HuH-7.5 (cell line): ENCODE measurements at places on chromosomes 16 and 17.
A peak's percentile ranks its signal among the peaks of the same experiment; 100 is the strongest.

DNA sequence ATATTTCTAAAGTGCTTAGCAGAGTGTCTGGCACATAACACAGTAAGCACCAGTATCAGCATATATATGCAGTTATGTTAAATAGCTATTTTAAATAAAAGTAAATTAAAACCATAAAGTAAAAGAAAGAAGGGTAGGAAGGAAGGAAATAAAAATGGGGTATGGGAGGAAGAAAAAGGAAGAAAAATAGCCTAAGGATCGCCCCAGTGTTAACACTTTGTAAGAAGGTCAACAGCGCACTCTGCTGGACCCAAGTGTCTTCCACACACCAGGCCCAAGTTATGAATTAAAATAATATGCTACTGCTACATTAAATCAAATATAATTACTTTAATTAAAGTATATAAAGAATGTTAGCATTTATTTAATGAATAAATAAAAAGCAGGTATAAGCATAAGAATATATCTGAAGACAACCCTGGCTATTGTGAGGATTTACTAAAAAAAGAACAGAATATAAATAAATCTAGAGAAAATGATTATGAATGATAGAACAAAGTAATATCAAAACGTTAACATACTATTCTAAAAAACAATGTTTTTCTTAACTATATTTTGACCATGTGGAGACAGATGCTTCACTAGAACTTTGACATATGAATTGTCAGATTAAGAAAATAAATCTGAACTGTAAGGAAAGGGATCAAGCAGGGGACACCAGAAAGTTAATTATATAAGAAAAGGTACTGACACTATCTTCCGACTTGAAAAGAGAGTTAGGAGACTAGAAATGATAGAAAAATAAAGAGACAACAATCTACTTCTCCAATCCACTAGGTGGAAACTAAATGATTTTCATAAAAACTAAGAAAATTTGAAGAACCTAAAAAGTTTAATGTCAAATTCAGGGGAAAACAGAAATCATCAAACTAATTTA lies 25.9 kb downstream of the BRIP1 start:
- peak; percentile 94 for DNase-seq

DNA sequence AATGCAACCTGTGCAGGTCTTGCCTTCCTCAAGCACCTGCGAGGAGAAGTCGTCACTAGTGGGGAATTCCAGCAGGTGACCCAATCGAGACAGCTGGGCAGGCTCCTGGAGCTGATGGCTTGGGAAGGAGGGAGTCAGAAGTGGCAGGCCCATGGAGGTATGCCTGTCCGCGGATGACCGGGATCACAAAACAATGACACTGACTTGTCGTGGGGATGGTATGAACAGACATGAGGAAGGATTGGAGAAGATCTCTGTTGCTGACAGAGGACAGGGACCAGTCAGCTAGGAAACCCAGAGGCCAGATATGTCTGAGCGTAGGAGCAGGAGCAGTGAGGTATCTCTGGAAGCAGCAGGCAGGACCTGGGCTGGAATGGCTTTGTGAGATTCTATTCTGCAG lies 233.3 kb downstream of the SOX9 start:
- DNase-seq: no peak

DNA sequence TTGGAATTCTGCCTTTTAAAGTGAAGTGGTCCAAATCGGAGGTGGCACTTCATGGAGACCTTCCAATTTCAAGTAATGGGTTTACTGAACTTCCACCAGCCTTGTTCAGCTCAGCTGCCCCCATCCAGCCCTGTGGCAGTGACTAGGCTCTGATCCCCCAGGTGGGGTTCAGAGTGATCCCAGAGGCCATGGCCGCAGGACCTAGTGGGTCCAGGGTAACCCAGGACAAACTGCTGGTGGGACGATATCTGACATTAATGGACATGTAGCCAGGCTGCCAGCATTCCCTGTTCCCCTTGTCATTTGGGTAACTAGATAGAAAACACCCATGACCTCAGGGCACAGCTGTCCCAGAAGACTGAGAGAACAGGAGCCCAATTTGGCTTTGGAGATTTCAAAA lies 209.9 kb downstream of the GSG1L start:
- DNase-seq: no peak

DNA sequence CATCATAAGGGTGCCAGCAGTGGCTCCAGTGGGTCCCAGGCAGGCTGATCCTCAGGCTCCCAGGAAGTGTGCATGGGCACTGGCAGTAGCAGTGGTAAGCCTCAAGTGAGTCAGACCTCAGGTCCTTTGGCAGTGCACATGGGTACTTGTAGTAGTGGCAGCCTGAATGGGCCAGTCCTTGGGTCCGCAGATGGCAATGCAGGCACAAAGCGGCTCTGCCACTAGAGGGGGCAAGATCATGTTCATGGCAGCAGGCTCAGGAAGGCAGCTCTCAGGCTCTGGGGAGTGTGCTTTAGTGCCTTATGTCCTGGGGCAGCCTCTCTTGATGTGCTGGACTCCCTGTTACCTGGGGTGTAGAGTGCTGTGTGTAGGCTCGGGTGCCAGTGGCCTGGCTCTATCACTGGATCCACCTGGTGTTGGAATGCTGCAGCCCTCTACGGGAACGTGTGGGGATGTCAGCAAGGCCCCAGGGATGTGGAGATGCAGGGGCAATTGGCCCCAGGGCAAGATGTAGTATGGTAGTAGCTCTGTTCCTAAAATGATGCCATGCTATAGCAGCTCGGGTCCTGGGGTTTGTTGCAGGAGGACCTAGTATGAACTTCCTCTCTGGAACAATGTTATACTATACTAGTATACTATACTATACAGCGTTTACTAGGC lies 11.0 kb downstream of the ACSM3 start:
- DNase-seq: peak; percentile 33

GRCh38 chr16:52812678-52813556 lies 239.8 kb downstream of the CHD9NB start:
- DNase-seq: no peak

- DNase-seq: no peak
These were observed 14.7 kb upstream of the CTCF start for GRCh38 chr16:67547423-67548264.

DNA sequence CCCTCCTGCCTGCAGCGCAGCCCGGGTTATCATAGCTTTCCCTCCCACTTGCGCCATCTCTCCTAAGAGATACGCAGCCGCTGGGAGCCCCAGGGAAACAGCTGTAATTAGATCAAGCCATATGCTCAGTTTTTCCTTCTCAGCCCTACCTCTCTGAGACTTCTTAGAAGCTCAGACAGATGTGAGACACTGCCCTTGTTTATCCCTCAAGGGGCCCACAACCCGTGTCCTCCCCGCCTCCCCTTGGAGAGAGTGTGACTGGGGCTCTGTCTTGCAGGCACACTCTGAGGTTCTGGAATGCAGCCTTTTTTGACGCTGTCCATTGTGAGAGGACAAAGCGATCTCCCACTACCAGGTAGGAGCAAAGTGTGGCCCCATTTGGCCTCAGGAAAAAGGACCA lies 31.2 kb downstream of the CIBAR2 start:
- DNase-seq: no peak

DNA sequence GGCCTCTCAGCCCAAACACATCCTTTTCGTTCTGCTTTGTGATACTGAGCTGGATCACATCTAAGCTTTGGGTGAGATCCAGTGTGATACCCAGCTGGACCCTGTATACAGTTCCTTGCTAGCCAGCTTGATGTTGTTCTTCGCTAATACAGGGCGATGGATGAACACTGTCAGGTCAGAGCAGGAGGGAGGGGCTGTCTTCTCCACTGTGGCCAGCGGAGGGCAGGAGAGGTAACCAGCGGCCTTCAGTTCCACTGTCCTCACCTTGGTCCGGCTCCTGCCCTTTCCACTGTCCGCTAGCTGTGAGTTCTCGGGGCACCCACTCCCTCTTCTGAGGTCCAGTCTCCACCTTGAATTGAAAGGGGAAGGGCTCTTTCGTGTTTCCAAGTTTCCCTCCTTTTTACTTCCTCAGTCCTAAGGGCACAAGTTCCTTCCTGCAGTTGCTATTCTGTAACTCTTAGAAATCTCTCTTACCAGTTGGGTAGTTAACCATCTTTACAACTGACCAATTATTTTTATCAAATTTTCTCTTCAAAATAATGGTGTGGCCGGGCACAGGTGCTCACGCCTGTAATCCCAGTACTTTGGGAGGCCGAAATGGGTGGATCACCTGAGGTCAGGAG lies 3.0 kb upstream of the ZNF213 start:
- no peak for DNase-seq

DNA sequence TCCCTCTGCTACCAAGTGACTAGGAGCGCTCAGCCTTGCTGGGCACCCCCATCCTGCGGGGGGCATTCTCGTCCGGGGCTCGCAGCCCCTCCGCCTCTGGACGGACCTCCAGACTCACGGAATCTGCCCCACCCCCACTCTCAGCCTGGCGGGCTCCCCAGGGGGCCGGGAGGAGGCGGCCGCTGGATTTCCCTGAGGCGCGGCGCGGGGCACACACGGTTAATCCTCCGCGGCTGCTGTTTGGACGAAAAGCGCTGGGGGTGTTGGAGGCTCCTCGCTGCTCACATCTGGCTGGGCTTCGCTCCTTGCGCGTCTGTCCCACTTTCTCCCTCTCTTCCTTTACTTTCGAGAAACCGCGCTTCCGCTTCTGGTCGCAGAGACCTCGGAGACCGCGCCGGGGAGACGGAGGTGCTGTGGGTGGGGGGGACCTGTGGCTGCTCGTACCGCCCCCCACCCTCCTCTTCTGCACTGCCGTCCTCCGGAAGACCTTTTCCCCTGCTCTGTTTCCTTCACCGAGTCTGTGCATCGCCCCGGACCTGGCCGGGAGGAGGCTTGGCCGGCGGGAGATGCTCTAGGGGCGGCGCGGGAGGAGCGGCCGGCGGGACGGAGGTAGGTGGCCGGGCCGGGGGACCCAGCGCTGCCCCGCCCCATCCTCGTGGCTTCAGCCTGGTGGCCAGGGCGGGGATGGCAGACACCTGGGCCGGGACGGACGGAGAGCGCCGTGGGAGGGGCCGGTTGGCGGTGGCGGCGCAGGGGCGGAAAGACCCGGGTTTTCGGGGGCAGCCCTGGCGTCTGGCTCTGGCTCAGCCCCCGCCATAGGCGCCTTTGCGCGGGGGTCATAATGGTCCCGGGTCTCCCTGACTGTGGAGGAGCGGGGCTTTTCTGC lies at the start of gene C1QTNF1:
C1QTNF1 (plus strand) TSS at position 284 of the 886 bp plus-strand sequence. CDS start 19,800 bp downstream, outside the sequence.
- DNase-seq: peak; percentile 51

GRCh38 chr16:17369421-17370222 lies 101.1 kb downstream of the XYLT1 start:
- no peak for DNase-seq

GRCh38 chr17:48995304-48995973 lies 1.7 kb upstream of the IGF2BP1 start:
- DNase-seq: no peak

DNA sequence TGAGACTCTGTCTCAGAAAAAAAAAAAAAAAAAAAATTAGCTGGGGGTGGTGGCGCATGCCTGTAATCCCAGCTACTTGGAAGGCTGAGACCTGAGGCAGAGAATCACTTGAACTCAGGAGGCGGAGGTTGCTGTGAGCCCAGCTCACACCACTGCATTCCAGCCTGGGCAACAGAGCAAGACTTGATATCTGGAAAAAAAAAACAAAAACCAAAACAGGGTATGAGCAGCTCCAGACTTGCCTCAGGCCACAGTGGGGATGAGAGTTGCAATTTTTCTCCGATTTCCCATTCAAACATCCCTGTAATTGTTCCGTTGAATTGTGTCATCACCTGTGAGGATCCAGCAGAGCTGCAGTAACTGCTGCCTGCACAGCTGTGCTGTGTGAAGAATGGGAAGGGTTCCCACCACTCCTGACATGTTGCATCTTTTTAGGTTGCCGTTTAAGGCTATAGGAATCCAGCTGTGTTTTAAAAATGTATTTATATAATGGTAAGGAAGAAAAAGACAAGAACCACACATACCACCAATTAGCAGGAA lies 150.0 kb downstream of the VPS53 start:
- no peak for DNase-seq

DNA sequence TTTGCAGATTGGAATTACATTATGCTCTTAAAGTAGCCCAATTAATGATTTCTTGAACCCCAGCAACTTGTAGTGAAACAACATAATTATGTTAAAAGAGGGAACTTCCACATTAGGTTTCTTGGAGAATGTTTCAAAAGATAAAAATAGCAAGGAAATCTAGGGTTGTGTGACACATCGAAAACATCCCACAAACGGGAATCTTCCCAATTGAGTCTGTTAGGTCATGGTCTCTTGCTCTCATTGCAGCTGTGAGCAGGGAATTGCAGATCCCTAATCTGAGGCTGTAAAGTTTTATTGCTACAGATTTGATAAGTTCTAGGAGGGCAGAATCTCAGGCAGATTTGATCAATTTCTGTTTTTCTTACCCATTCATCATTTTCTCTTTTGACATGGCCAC lies 6.7 kb upstream of the LPO start:
- no peak for DNase-seq

GRCh38 chr17:45436161-45436560 lies 3.5 kb upstream of the ARHGAP27 start:
- no peak for DNase-seq

- no peak for DNase-seq
These were observed 1.6 kb downstream of the GFER start for GRCh38 chr16:1985466-1986150.

DNA sequence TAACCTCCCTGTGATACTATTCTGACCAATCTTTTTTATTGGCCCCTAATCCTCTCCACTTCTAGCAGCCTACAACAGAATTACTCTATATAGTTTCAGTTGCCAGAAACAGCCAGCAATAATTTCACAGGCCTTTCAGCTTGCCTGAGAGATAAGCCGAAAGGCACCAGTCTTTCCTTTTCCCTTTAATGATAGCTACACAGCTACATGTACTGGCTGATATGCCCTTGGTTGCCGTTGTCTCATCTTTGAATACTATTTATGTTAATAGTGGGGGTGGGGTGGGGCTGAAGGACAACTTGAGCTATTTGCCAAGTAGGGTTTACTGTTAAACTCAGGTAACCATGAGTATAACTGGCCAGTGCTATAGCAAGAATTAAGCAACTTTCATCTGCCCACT lies 35.8 kb upstream of the RASL10B start:
- no peak for DNase-seq

DNA sequence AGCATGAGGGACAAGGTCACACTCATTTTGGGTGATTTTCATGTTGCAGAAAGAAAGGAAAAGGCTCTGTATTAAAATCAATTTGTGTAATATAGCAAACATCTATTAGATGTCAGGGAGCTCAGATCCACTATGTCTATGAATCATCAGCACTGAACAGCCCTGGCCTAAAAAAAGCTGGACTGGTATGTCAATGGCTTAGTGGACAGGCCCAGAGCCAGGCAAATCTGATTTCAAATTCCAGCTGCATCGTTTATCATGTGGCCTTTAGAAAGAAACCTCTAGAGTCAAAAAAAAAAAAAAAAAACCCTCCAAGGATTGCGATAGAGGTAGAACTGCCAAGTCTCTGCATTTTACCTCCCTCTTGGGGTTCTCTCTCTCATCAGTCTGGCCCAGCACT lies 5.4 kb downstream of the GAS7 start:
- no peak for DNase-seq

DNA sequence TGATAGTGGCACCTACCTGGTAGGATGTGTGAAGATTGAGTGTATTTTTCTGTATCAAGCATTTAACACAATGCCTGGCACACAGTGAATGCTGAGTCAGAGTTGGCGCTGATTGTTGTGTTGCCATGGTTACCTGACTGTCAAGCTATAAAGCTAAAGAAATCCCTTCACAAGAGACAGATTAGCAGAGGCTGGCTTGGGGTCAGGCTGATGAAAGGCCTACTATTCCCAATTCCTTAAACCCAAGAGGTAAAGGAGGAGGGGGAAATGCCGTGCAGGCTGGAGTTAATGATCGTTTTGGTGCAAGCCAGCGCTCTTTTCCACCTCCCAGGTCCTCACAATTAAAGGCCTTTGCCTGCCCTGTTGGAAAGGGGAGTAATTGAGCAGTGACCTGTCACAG lies 5.9 kb downstream of the CLEC19A start:
- no peak for DNase-seq

GRCh38 chr16:1371054-1371978 lies 19.6 kb downstream of the GNPTG start:
- DNase-seq: no peak

GRCh38 chr16:8628981-8629725 lies 7.7 kb downstream of the METTL22 start:
- DNase-seq: no peak
